Tongue (tissue), 3 donors: ENCODE measurements at places on chromosomes 12 and 14. TPM values are rescaled to one million over a fixed set of nuclear protein-coding genes. Genes with fewer than 3 reads are reported as not detected.

- no peak for DNase-seq
Observed at GRCh38 chr12:10726945-10727344, 3.8 kb upstream of the YBX3 start.

DNA sequence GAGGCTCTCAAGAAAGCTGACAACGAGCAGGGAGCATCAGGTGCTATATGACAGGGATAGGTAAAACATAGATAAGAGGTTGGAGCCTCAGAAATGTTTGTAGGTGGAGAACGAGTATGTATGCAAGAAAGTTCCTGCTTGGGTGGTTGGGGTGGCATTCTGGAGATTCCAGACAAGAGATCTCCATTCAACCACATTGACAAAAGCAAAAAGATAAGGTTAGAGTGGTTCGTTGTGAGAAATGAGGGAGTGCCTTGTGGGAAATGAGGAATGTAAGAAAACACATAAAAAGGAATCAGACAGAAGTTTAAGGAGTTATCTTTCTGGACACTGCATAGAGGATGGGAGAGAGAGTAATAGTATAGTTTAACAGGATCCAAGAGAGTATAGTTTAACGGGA lies 290.3 kb downstream of the DPF3 start:
- no peak for DNase-seq

- DNase-seq = peak; percentile 36
Observed at GRCh38 chr14:44609876-44610510, 102.9 kb upstream of the FSCB start.

COL2A1 gene
- total RNA-seq = 7.0 TPM
